ENCODE measurements at places on chromosomes 16 and 17. TPM values are rescaled to one million over a fixed set of nuclear protein-coding genes. Genes with fewer than 3 reads are reported as not detected.

The ASPHD1 gene
- not detected for total RNA-seq

The GJD3 gene
- total RNA-seq, result 0.33 TPM

The ZNF500 gene
- total RNA-seq, result 17.8 TPM

The MAP3K3 gene
- 28.3 TPM for total RNA-seq

The CCL23 gene
- total RNA-seq, result not detected

The HP gene
- not detected for total RNA-seq

The FBXL20 gene
- total RNA-seq, result 9.8 TPM

Data from placental epithelial cell (primary cell).